ENCODE measurements at places on chromosomes 11 and 22. TPM values are rescaled to one million over a fixed set of nuclear protein-coding genes. Genes with fewer than 3 reads are reported as not detected.

The ACR gene
- 0.20 TPM for total RNA-seq

The CFAP300 gene
- total RNA-seq: not detected

The NPAS4 gene
- total RNA-seq: not detected

The TSSK2 gene
- total RNA-seq: not detected

The DEUP1 gene
- not detected for total RNA-seq
